Spinal cord (tissue), 10 donors: ENCODE measurements at places on chromosomes 2 and 18. TPM values are rescaled to one million over a fixed set of nuclear protein-coding genes. Genes with fewer than 3 reads are reported as not detected.

CXCR1 gene
- total RNA-seq: 0.89 TPM

SLC11A1 gene
- 5.0 TPM for total RNA-seq

ALLC gene
- total RNA-seq: 8.2 TPM

COA5 gene
- 65.7 TPM for total RNA-seq

UBXN4 gene
- 102 TPM for total RNA-seq

EFHD1 gene
- total RNA-seq: 13.7 TPM

SPATA3 gene
- total RNA-seq: not detected

TLX2 gene
- not detected for total RNA-seq

CACNB4 gene
- total RNA-seq: 62.9 TPM

TEX44 gene
- total RNA-seq: not detected

BOLA3 gene
- 37.2 TPM for total RNA-seq

TGFA gene
- total RNA-seq: 23.5 TPM

ITGA4 gene
- total RNA-seq: 23.0 TPM

SNED1 gene
- total RNA-seq: 93.7 TPM

ARMC9 gene
- 22.8 TPM for total RNA-seq

SERPINB4 gene
- total RNA-seq: not detected

C2orf66 gene
- 0.28 TPM for total RNA-seq

CASP10 gene
- 8.1 TPM for total RNA-seq

ALPP gene
- total RNA-seq: 0.06 TPM

TSPYL6 gene
- 0.30 TPM for total RNA-seq

LAMA1 gene
- 38.2 TPM for total RNA-seq

TMEM169 gene
- total RNA-seq: 18.5 TPM

SDC1 gene
- total RNA-seq: 21.0 TPM

BCL2 gene
- total RNA-seq: 14.4 TPM

ANO7 gene
- 0.89 TPM for total RNA-seq

TXNDC2 gene
- not detected for total RNA-seq

MROH2A gene
- under 0.01 TPM for total RNA-seq

NETO1 gene
- total RNA-seq: 10.0 TPM

FAP gene
- total RNA-seq: 27.6 TPM

LOXHD1 gene
- 0.20 TPM for total RNA-seq

ITGB6 gene
- total RNA-seq: 0.06 TPM

SETBP1 gene
- 39.8 TPM for total RNA-seq
